ENCODE measurements at places on chromosomes 3 and 15. TPM values are rescaled to one million over a fixed set of nuclear protein-coding genes. Genes with fewer than 3 reads are reported as not detected.

- DNase-seq: no peak
Measured at GRCh38 chr15:64209680-64210334, 47.0 kb upstream of the PPIB start.

- DNase-seq: no peak
Measured at GRCh38 chr3:102614585-102614984, 179.8 kb downstream of the ZPLD1 start.

GRCh38 chr3:1404270-1404962 is 311.6 kb downstream of the CNTN6 start:
- peak; percentile 74 for DNase-seq

DNA sequence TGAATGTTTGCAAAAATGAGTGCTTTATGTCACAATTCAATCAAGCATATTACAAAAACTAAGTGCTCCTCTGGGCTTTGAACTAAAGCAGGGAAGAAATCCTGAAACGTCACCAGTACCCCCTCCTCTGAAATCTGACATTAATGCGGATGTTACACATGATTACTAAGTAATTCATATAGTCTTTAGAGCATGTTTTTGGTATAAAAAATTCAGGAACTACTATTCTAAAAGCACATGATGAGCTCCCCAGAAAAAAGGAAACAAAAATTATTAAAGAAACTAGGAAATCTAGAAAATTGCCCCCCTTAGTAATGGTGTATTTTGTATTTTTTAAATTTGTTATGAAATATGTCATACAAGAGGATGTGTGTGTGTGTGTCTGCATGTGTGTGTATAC is 87.7 kb downstream of the MYO5A start:
- no peak for DNase-seq

DNA sequence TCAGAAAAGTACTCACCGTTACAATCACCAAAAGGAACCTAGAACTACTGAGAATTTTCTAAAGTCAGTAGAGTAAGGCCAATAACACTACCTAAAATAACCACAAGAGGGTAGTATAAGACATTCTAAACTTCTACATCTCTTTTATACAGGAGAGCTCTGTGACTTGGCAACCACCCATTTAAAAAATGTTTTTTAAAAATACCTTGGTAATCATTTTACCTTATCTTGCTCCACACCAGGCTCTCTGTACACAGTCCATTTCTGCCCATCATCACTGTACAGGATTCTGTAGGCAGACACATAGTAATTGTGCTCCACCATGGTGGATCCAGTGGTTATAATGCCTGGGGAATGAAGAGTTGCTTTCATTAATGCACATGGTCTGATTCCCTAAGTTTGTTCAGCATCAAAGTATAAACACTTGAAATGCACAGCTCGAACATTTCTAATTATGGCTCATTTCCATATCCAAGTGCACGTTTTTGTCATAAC is 54.5 kb downstream of the ST3GAL6 start:
- DNase-seq: no peak

GRCh38 chr3:114380233-114380651 is 86.4 kb downstream of the TIGIT start:
- DNase-seq: no peak

DNA sequence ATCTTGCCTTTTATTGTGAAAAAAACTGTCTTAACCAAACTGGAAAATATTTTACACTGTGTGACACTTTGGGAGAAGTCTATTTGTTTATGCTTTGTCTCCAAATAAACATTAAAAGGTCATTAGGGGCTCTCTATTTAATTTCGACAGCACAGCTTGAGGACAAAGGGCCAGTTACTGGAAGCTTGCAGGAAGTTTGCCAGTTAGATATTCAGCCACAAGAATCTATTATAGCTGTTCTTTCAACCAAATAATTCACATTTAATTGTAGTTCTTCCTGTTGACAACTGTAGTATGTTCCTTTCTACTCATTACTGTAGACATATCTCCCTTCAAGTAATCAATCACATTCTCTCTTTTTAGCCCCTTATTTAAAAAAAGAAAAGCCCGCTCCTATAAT is 6.1 kb downstream of the CP start:
- no peak for DNase-seq

- DNase-seq: no peak
Measured at GRCh38 chr3:163508206-163508605, 1570.1 kb downstream of the SI start.

DNA sequence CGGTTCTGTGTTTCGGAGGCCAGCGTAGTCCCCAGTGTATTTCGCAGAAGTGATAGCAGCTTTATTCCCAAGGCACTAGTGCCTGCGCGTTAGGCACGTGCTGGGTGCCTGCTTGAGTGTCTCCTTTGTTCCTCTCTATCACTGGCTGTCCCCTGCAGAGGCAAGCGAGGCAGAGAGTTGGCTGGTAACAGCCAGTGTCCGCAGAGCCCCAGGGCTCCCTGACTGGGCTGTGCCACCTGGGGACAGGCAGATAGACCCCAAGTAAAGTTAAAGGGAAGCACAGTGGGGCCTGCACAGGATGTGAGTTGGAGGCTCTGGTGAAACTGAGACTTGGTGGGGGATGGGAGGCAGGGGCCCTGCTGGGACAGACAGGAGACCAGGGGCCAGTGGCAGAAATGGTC is 50.7 kb downstream of the APBA2 start:
- DNase-seq: no peak

GRCh38 chr15:98387866-98388265 is 260.5 kb upstream of the IGF1R start:
- no peak for DNase-seq

DNA sequence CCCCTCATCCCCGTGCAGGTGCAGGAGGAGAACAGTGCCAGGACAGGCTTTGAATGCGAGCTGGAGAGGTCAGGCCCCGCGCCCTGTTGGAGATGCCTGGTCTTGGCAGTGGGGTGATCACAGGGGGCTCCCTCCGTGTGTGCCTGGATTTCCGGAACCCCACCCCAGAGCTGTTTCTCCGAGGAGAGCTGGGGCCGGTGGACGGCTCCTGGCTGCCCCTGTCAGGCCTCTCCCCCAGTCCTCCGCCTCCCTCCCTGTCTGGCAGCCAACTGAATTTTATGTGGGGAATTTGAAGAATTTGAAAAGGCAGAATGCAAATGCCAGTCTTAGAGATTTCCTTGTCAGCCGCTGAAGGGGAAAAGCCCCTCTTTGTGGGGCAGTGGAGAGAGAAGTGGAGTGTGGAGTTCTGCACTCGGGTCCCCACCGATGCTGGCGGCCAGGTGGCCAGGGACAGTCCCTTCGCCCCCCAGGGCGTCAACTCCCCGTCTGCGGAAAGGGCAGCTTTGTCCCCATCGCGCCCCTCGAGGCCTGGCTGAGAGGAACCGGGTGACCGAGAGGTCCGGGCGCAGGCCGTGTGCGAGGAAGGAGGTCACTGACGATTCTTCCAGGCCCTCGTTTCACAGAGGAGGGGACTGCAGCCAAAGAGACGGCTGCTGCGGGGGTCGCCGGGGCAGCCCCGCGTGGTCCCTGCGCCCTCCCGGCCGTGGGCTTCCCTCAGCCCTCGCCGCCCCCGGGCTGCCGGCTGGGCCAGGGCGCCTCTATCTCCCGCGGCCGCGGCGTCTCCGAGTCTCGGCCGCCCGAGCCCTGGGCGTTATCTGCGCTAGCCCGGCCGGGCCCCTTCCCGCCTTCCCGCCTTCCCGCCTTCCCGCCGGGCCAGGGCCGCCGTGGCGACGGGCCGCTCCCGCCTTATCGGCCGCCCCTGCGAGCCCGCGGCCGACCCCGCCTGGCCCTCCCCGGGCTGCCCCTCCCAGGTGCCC is 56.0 kb upstream of the LCTL start:
- DNase-seq: no peak

DNA sequence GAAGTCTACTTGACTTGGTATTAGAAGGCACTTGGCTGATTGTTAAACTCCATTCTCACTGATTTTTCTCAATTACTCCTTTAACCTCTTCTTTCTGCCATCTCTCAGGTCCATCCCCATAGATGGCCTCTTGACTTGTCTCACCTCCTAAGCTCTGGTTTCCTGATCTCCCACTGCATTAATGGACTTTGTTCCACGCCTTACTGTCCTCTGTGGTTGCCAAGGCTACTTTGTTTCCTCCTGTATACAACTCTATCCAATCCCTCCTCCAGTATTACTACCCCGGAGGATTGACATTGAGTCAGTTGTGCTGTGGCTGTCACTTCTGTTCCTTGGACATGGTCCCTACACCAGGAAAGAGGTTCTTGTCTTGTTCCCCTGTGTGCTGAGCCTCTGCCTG is 10.6 kb upstream of the GLCE start:
- DNase-seq: no peak

DNA sequence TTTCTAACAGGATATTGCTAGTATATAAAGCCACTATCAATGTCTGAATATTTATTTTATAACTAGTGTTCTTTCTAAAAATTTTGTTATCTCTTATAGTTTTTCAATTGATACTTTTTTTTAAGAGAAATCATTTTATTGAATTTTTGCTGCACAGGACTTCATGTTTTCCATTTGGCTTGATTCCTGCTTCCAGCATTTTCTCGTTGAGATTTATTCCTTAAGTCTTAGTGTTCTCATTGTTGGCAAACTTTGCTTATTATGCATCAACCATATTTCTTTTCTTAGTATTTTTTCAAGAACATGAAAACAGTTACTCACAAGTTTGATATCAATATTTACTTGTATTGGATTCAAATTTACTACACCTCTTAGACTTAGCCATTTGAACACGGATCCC is 113.4 kb downstream of the UNC13C start:
- DNase-seq: no peak

GRCh38 chr3:112759681-112760080 is 87.0 kb downstream of the CD200R1L start:
- DNase-seq: no peak

DNA sequence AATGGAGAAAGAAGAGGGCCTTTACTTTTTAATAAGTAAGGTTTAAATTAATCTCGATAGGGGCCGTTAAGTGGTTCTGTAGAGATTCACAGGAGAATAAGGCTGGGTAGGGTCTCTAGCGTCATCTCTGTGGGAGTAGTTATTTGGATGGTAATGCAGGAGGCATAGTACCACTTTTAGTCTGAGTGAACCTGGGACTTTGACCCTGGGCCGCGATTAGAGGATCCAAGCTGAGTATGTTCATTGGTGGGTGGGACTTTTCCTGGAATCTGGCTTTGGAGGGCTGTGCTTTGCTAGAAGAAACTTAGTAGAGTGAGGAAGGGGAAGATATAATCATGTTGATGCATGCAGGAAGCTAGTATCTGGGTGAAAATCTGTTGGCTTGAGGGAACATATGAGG is 4.0 kb downstream of the LPP start:
- DNase-seq: no peak

- DNase-seq: no peak
Measured at GRCh38 chr3:178989821-178990220, 81.8 kb downstream of the ZMAT3 start.

GRCh38 chr3:71025516-71025915 is 558.0 kb downstream of the FOXP1 start:
- DNase-seq: no peak

DNA sequence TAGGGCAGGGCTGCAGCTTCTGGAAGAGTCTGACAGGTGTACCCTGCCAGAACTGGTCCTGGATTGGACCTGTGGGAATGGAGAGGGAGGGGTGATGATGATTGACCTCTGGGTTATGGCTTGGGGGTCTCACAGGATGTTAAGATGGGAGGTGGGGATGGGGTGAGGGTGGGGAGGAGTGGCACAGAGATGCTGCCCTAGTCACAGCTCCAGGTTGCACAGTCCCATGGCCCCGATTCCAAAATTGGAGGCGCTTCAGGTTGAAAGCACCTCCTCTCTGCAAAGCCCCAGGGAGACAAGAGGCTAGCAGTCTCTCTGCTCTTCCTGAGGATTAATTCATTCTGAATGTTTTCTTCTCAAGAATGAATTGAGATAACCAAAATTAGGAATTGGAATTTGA is 101.4 kb downstream of the FAM43A start:
- no peak for DNase-seq

DNA sequence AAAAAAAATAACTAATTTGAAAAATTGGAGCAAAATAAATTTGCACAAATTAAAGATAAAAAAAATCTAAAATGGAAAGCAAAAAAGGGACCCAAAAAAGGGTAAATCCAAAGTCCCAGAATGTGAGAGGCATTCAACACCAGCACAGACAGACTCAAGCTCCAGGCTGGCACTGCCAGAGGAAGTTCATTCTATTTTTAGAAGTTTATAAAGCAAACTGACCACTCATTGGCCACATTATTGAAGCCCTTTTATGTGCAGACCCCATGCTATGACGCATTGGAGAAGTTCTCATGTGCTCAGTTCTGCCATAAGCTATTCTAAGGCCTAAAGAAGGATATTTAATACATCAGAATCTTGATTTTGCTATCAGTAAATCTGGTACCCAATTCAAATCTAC is 17.6 kb upstream of the BOC start:
- DNase-seq: no peak

GRCh38 chr15:49901321-49901720 is 217.7 kb downstream of the ATP8B4 start:
- no peak for DNase-seq

DNA sequence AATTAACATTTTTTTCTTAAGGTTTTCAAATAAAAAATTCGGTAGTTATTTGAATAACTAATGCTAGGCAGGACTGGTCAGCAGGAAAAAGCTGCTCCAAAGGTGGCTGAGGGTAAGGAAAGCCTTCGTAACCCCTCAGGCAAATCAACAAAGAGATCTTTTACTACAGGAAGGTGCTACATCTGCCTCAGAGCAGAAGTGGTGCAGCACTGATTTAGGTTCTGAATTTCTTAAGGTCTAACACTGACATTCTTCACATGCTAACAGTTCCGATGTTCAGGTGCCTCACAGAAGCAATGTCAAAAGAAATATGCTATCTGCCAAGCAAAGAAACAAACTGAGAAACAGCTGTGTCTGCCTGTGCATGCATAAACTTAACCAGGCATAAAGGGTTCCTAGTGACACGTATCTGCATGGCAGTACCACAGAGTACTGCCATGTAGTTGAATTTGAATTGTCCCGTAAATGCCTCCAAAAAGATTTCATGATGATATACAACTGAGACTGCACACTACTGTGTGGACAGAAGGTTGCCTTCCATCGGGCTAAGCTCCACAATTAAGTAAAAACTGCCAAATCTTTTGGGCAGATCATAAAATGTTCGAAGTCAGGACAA is 275.0 kb upstream of the NSMCE3 start:
- DNase-seq: no peak

DNA sequence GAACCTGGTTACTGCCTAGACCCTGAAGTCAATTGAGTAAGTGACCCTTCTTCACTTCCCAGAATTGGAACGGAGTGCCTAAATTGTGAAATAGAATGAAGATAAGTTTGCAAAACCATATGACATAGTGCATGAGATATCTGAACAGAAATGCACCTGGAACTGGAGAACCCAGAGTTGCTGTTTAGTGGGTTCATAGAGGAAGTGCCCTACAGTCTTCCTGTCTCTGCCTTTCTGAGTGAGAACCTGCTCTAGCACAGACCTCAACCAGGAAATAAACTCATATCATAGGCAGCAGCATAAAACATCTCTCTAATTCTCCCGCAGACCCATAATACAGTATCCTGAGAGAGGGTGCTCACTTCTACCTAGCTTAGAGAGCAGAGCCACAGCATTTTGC is 82.9 kb downstream of the EOMES start:
- no peak for DNase-seq

GXYLT2 gene
- 2.8 TPM for total RNA-seq

ITIH3 gene
- total RNA-seq: not detected

GRK7 gene
- total RNA-seq: not detected

MEF2A gene
- total RNA-seq: 13.0 TPM

SAXO2 gene
- total RNA-seq: 2.2 TPM

AADAC gene
- total RNA-seq: not detected

ERC2 gene
- total RNA-seq: 2.7 TPM

ATR gene
- 19.3 TPM for total RNA-seq

SLC28A2 gene
- not detected for total RNA-seq

LMOD3 gene
- total RNA-seq: not detected

NDN gene
- 77.3 TPM for total RNA-seq

SLC26A6 gene
- 33.4 TPM for total RNA-seq

SMCO1 gene
- not detected for total RNA-seq

ROPN1B gene
- not detected for total RNA-seq

FSD2 gene
- not detected for total RNA-seq
